ENCODE measurements at places on chromosomes 3 and 15.

GRCh38 chr15:48406911-48407310 lies 75.7 kb downstream of the DUT start:
- DNase-seq = no peak

- no peak for DNase-seq
Measured at GRCh38 chr3:61829722-61830350, 268.5 kb downstream of the PTPRG start.

GRCh38 chr15:39682366-39682765 lies 100.3 kb downstream of the FSIP1 start:
- DNase-seq = no peak

- no peak for DNase-seq
Measured at GRCh38 chr3:197186887-197187588, 111.4 kb downstream of the DLG1 start.

- DNase-seq = no peak
Measured at GRCh38 chr3:161969867-161970266, 473.3 kb downstream of the OTOL1 start.

DNA sequence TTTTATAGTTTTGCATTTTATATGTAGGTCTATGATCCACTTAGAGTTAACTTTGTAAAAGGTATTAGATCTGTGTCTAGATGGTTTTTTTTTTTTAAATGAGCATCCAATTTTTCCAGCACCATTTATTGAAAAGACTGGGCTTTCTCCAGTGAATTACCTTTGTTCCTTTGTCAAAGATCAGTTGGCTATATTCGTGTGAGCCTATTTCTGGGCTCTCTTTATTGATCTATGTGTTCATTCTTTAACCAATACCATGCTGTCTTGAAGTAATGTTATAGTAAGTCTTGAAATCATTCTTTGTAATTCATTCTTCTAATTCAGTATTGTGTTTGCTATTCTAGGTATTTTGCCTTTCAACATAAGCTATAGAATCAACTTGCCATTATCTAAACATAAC lies 165.4 kb upstream of the ARPP21 start:
- DNase-seq = no peak

DNA sequence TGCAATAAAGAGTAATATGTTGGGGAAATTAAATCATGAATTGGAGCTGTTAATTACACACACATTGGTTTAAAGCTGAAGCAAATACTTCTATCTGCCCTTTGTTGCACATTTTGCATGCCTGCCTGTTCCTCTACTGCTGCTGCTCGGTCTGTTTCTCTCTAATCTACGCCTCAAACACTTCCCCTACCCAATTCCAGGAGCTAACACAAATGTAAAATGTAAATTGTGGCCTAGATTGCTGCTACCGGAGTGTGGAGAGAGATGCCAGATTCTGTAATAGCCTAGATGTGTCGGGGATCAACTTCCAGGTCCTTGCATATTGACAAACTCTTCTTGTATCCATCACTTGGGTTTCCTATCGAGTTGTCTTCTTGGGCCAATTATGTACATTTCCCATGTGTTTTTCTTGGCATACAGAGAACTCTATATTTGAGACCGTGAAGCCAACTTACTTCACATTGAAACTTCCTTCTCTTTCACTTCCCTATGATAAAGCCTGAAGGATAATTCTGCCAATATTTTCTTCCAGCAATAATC lies 450.4 kb upstream of the NR2F2 start:
- no peak for DNase-seq

DNA sequence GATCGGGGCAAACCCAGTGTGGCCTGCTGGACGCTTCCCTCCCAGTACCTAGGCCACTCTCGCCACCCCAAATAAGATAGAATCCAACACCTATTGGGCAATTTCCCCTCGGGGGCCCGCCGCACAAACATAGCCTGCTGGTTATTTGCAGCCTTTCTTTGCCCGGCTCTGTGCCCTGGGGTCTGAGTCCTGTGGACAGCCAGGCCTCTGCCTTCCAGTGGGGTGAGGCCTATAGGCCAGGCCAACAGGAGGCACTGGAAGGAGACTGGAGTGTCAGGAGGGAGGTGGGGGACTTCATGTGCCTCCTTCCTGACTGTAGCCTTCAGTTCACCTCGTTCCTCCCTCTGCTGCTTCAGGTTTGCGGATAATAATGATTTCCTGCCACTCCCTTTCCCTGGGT lies 47.4 kb upstream of the LDHAL6B start:
- no peak for DNase-seq

DNA sequence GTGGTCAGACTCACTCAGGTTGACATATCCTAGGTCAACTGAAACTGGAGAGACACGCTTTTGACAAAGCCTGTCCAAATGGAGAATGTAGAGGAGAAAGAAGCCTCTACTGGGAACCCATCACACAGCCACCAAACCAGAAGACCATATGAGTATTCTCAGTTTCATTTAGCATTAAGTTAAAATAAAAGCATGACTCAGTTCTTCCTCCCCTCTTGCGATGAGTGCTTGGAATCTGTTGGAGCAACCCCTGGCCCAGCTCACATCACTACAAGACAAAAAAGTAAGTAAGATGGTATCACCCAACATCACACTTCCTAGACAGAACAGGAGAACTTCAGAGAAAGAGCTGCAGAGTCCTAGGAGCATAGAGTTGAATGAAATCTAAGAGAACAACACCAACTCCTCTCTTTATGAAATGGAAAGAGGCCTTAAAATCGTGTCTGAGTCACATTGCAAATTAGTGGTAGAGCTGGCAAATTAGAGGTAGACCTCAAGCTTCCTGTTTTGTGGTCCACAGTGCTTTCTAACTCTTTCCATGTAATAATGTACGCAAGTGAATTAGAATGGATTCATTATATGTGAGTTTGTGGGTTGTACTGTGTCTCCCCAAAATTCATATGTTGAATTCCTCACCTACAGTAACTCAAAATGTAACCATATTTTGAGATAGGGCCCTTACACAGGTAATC lies 51.2 kb downstream of the FGF12 start:
- DNase-seq = no peak

- no peak for DNase-seq
Measured at GRCh38 chr3:161423911-161424522, 52.7 kb upstream of the SPTSSB start.

DNA sequence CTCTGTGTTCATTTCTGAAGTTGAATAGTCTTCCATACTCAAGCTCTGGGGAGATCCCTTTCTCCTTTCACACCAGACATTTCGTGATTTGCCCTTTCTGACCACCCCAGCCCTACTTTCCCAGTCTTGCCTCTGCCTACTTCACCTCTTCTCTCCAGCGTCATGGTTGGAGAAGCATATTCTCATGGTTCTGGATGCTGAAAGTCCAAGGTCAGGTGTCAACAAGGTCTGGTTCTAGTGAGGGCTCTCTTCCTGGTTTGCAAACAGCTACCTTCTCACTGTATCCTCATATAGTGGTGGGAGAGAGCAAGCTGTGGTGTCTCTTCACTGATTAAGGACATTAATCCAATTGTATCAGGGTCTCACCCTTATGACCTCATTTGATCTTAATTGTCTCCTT lies 169.4 kb downstream of the IGF1R start:
- DNase-seq = no peak

GRCh38 chr15:44713006-44713966 lies 2.0 kb downstream of the B2M start:
- no peak for DNase-seq

- DNase-seq = no peak
Measured at GRCh38 chr3:191627064-191627463, 166.1 kb downstream of the PYDC2 start.

GRCh38 chr3:191239407-191240031 lies 40.5 kb downstream of the OSTN start:
- DNase-seq = no peak

GRCh38 chr15:80727196-80727595 lies 32.1 kb downstream of the ABHD17C start:
- no peak for DNase-seq

GRCh38 chr3:11532931-11533391 lies 110.8 kb downstream of the VGLL4 start:
- no peak for DNase-seq

DNA sequence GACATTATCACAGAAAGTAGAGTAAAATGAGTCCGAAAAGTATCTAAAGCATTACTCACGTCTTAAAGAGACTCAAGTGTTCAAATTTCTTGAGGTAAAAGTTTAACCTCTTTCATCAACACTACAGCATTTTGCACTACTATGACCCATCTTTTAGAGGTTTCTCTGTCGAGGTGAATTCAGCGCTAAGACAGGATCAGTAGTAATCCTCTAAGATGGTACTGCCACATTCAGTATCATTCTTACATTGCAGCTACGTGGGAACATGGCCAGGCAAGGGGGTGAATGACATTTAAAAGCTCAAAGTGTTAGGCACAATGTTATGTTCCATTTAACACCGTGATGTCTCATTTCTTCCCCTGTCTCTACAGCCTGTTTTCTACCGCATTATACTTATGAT lies 210.8 kb downstream of the FMN1 start:
- DNase-seq = no peak

DNA sequence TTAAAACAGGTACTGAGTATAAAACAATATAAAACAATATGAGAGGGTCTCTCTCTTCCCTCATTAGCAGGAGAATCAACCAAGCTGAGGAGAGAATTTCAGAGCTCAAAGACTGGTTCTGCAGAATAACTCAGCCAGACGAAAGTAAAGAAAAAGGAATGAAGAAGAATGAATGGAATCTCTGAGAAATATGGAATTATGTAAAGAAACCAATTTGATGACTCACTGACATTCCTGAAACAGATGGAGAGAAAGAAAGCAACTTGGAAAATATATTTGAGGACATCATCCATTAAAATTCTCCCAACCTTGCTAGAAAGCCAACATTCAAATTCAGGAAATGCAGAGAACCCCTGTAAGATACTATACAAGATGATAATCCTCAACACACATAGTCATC lies 630.9 kb downstream of the PYDC2 start:
- DNase-seq = no peak

GRCh38 chr3:195139876-195140240 lies 131.1 kb downstream of the XXYLT1 start:
- DNase-seq = no peak

DNA sequence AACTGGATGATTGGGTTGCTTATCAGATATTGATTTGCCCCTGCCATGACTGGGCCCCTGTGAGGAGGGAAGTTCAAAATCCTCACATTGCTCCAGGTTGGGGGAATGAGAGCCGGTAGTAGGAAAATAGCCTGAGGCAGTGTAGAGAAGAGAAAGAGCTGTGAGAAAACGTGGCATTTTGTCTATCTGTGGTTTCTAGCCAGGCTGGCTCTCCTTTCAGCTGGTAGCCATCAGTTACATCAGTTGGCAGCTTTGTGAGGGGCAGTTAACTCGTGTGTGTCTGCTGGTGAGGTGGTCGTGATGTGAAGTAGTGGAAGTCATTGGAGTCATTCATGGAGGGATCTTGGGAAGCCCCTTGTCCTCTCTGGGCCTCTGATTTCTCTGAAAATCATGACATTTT lies 5.2 kb downstream of the ESYT3 start:
- DNase-seq = no peak

DNA sequence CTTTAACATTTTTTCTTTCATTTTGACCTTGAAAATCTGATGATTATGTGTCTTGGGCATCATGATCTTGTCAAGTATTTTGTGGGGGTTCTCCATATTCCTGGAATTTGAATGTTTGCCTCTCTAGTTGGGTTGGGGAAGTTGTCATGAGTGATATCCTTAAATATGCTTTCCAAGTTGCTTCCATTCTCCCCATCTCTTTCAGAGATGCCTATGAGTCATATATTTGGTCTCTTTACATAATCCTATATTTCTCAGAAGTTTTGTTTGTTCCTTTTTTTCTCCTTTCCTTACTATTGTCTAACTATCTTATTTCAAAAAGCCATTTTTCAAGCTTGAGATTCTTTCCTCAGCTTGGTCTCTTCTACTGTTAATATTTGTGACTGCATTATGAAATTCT lies 69.0 kb upstream of the CCDC80 start:
- DNase-seq = no peak

Data from stimulated activated CD8-positive, alpha-beta memory T cell treated with anti-CD3 and anti-CD28 coated beads, Interleukin-4, amount 100 ng/mL, for 1 hour (primary cell).